ENCODE measurements at places on chromosomes 12 and 14.

DNA sequence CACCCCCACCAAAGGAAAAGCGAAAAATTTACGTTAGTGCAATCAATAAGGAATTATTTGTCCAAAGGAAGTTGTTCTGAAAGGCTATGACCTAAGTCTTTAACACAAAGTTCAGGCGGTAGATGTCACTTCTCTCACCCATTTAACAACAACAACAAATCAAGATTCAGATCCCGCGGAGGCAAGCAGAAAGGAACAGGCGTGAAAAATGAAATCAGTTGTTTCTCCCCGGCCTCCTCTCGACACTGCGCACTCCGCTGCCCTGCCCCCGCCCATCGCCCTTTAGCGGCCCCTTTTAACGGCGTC, 1.4 kb downstream of the DENND5B start:
- no peak for ATAC-seq

GRCh38 chr12:82314406-82314892, 43.7 kb downstream of the CCDC59 start:
- peak; percentile 93 for ATAC-seq

GRCh38 chr14:62307844-62308243, 545.6 kb downstream of the SNAPC1 start:
- ATAC-seq, result no peak

GRCh38 chr12:41438854-41439541, 250.9 kb downstream of the PDZRN4 start:
- ATAC-seq, result no peak

DNA sequence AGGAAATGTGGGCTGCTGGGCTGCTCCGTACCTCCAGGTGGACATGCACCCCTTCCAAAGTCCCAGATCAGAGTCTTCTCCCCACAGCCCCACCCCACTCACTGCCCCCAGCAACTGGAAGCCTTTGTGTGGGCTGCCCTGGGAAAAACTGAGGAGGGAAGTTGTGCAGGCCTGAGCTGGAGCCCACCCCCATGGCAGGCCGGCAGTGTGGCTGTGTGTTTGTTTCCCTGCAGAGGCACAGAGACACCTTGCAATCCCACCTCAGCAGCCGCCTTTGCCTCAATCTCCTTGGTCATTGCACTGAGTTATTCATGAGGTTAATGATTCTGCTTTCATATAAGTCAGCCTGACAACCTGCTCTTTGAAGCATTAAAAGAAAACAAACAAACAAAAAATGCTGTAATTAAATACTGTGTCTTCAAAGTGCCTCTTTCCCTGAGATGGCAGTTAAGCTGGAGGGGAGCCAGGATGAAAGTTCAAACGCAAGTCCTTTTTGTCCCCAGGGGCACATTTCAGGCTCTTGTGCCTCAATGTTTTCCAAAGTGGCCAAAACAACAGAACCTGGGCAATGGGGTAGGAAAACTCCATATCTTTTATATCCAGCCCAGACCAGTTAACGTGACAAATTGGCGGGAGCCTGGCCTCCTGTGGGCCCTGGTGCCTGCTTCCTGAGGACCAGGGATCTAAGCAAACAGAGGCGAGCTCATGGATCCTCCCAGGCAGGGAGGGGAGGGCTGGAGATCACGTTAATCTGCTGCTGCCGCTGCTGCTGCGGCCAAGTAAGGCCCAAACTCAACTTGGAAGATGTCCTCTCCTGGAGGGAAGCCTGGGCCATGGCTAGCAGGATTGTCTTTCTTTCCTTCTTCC, 51.9 kb upstream of the TSPAN11 start:
- ATAC-seq, result no peak

- no peak for ATAC-seq
Observed at GRCh38 chr14:104447750-104448149, 131.8 kb upstream of the C14orf180 start.

DNA sequence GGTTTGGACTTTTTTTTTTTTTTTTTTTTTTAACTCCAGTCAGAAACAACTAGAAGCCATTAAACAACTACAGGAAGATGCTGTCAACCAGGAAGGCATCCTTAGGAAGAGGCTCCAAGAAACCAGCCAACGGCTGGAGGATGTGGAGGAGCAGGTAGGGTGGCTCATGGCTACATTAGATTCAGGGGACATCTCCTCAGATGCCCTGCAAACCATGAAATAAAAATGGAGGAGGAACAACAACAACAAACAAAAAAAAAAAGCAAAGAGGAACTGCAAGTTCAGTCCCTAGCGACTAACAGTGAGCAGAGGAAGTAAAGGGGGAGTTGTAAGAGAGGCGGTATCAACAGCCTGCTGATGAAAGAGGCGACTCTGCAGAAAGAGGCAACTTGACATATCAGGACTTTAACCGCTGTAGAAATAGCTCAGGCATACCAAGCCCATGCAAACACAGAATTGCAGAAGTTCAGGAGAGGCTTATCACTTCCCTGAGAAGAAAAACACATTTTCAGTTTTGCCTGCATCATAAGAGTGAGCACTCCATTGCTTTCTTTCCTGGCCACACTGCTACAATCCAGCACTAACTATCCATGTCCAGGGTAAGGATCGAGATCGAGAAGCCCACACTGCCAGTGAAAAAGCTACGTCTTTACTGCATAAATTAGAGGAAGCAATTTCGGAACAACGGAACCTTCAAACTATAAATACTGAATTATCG, 103.5 kb upstream of the BCAT1 start:
- peak; percentile 75 for ATAC-seq

- ATAC-seq, result no peak
Observed at GRCh38 chr12:56931474-56931978, 2.7 kb downstream of the SDR9C7 start.

- no peak for ATAC-seq
Observed at GRCh38 chr14:60643463-60644314, 5.6 kb downstream of the SIX1 start.

DNA sequence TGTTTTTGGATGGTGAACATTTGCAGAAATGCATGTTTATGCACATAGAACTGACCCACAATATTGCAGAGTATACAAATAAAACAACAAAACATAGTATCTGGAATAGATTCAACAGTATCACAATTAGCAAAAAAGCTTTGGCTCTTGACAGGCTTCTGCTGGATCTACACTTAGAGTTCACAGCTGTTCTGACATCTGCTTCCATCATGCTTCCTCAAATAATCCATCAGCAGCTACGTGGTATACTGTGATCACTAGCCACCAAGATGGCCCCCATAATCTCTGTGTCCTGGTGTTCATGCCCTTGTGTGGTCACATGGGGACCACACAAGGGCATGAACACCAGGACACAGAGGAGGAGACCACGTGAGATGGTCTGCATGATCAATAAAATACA, 166.6 kb upstream of the CCDC198 start:
- no peak for ATAC-seq

GRCh38 chr14:33693237-33693636, 257.6 kb downstream of the EGLN3 start:
- ATAC-seq, result no peak

DNA sequence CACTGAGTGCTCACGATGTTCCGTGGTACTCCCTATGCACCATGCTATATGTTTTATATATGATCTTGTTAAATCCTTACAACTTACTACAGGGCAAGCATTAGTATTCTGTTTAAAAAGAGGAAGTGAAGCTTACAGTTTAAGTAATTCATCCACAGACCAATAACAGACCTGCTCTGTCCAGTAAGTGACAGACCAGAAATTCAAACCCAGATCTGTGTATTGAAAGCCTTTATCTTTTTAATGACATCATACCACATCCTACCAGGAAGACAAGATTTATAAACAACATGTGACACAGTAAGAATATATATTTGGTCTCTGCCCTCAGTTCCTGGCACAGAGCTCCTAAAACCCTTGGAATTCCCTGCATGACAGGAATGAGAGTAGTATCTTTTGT, 206.5 kb downstream of the STXBP6 start:
- ATAC-seq, result no peak

DNA sequence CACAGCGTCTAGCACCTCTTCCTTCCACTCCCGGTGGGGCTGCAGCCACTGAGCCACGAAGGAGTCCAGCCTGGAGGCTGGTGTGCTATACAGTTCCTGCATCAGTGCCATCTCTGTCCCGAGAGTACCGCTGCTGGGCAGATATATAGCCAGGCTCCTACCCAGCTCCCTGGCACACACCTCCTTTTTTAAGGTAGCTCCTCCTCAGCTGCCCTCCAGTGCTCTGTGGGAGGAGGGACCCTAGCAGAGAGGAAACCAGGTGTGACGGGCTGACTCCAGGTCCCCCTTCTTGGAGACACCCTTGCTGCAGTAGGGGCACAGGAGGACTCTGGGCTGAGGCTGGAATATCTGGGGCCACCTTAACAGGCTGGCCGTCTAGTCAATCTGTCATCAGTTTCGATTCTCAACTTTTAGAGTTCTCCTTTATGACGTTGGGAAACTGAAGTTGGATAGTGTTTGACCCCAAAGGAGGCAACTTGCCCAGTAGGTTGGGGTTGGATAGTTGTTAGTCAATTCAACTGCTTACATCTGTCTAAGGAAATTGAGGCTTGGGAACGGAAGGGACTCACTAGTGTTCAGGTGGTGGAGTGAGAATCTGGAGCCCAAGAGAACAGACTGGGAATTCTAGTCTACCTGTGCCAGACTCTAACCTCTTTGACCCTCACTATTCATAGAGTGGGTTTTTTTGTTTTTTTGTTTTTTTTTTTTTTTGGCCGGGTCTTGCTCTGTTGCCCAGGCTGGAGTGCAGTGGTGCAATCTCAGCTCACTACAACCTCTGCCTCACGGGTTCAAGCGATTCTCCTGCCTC, at the start of gene OASL:
Gene OASL (minus strand): TSS at position 386 of the 808 bp plus-strand sequence. CDS start 275 bp downstream, at position 111.
- peak; percentile 76 for ATAC-seq

- no peak for ATAC-seq
Observed at GRCh38 chr14:87139299-87139698, 853.7 kb downstream of the GALC start.

DNA sequence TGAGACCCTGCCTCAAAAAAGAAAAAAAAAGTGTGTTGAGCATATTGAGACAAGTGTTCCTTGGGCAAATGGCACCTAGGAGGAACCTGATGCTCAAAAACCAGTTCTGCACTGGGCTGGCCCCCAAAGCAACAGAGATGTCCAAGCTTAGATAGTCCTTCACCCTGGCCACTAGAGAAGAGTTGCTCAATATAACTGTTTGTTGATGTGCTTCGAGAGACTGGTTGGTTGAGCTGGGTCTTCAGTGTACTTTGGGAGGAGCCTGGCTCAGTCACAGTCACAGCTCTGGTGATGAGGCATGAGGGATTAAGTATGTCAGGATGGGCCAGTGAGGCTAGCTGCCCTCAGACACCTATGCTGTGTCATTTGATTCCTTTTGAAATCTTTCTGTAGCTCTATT, 38.0 kb downstream of the SLC2A14 start:
- ATAC-seq, result peak; percentile 81

GRCh38 chr12:103181366-103182152, 224.1 kb downstream of the ASCL1 start:
- no peak for ATAC-seq

DNA sequence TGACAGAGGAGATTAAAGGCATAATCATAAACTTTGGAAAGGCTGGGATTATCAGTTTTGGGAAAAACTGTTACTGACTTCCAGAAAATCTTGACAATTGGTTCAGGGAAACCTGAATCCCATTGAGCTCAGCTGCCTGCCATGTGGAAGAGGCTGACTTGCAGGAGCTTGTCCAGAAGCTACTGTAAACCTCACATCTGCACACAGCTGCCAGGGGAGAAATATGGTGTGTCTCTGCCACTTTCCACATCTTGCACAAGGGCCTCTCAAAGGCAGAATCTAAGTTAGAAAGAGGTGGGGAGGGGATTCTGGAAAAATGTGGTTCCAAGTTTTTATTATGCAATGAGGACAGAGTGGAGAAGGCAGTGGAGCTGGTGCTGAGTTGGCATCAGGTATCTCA, 8.7 kb upstream of the BHLHE41 start:
- no peak for ATAC-seq

GRCh38 chr14:76293923-76294322, 82.0 kb upstream of the ESRRB start:
- peak; percentile 28 for ATAC-seq

DNA sequence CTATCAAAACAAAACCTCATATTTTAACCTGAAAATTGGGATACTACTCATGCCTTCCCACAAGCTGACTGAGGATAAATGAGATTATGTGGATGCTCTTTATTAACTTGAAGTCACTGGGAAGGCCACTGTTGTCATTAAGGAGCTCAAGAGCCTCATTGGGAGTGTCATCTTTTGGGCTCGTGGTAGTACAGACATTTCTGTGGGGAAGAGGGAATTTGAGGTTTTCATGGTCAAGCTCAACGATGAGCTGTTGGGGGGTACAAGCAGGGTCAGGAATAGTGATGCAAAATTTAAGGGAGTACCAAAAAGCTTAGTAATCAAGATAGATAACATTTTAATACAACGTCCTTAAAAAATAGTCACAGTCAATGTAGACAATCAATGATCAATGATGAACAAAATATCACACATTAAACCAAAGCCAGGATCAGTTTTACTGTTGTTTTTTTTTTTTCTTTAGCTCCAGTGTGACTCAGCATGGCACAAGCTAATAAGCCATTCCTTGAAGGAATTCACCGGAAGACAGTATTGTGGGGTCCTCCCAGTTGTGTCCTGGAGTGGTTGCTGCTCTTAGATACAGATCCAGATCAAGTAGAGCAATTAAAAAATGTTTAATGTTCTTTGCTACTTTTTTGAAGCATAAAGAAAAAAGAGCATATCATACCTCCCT, 130.9 kb downstream of the C12orf75 start:
- ATAC-seq, result no peak

DNA sequence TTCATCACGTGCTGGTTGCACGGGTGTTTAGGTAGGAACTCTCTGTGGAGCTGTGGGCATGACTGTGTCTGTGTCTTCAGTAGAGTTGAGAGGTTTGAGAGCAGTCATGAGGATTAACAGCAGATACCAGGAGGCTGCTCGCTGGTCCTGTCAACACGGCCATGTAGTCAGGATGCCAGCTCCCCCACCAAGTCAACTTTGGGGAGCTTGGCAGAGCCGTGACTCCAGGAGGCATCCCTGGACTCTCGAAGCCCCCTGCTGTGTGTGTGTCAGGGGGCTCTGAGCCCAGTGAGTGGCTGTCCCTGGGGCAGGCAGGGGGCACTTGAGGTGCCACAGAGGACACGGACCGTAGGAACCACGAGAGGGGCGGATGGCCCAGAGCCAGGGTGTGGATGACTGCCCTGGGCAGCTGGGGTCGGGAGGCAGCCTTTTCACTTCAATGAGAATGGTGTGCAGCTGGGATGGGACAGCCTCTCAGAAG, 7.2 kb upstream of the GPR132 start:
- no peak for ATAC-seq

DNA sequence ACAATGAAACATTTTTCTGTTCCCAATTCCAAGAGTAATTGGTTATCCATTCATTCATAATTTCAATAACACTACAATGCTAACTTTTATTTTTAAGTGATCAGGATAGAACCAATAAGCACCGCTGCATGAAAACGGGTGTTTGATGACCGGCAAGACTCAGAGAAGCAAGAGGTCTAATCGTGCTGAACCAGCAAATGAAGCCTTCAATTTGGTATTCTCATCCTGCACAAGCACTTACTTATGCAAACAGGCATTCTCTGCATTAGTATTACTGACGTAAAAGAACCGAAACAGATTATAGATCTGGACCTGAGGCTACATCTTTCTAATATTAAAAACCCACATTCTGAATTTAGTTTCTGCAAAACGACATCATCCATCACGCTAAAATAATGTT, 67.7 kb downstream of the RBM19 start:
- no peak for ATAC-seq
